ENCODE measurements at places on chromosomes 7 and 10. TPM values are rescaled to one million over a fixed set of nuclear protein-coding genes. Genes with fewer than 3 reads are reported as not detected.

- DNase-seq, result no peak
These were observed 64.9 kb upstream of the C1QL3 start for GRCh38 chr10:16586358-16587138.

- DNase-seq, result no peak
These were observed 155.0 kb downstream of the STK31 start for GRCh38 chr7:23864973-23865372.

DNA sequence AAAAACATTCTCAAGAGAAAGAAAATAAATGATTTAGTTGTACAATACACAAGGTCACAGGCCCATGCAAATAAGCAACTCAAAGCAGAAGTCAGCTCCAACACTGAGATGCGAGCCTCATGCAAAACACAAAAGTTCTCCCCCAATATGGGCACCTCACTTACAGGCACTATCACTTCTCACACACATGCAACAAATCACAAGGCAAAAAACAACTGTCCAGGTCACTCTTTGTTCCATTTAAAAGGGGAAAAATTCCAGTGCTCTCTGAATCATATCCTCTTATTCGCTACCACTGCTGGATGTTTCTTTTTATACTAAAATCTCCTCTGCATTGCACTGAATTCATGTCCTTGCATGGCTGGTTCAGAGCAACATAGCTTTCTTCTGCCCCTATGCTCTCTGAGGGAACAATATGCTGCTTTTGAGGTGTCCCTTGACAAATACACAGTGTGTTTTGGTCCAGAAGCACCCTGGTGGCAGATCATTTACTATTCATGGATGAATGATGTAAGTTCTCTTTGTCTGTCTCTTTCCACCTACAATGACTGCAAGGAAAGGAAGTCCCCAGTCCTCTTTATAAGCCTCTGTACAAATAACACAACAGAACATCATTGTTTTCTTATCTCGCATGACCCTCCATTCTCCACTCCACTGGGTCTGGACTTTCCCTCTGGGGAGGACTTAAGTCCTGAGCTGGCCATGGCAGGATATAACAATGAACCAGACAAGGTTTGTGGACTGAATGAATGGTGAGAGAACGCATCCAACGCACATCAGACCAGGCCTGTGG, 85.4 kb upstream of the GSDME start:
- DNase-seq, result peak; percentile 82

DNA sequence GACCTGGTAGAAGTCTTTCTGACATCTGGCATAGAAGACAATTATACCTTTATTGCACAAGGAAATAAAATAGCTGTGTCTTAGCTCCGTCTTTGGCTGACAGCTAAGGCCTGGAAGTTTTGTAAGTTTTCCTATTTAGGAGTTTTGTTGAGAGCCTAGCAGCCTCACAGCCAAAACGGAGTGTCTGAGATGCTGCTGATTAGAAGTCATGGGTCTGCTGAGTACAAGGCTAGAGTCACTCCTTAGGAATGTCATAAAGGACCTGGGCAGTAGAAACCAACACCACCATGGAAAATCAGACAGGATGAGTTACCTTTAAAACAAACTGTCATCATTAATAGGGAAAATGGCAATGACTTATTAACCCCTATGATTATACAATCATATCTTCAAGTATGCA, 442.5 kb downstream of the KCNMA1 start:
- peak; percentile 93 for DNase-seq

- no peak for DNase-seq
These were observed 13.0 kb upstream of the ANTXRL start for GRCh38 chr10:46273506-46274477.

- DNase-seq, result no peak
These were observed 141.4 kb downstream of the TFEC start for GRCh38 chr7:115888981-115889668.

GRCh38 chr10:122163174-122164022, 107.7 kb upstream of the BTBD16 start:
- DNase-seq, result no peak

DNA sequence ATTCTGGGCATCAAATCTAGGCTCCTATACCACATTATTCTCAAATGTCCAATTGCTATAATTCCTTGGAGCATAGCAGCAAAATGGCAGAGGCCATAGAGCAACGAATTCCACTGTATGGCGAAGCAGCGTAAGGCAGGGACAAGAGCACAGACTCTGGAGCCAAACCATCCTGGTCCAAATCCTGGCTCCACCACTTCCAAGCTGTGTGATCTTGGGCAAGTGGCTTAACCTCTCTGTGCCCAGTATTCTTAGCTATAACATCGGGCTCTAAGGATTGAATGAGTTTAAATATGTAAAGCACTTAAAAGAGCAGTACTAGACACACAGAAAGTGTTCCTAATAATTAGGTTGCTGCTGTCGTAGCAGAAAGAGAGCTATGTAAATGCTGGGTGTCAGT, 56.2 kb downstream of the TACC2 start:
- no peak for DNase-seq

GRCh38 chr10:78905957-78906308, 162.8 kb upstream of the ZMIZ1 start:
- DNase-seq, result no peak

Gene SLC18A3
- total RNA-seq, result 0.10 TPM

Gene CALHM3
- total RNA-seq, result not detected

Gene AKR1C4
- total RNA-seq, result not detected

GRCh38 chr10:64416011-64416410, 894.8 kb downstream of the REEP3 start:
- no peak for DNase-seq

Gene LEP
- not detected for total RNA-seq

Gene CYP26C1
- total RNA-seq, result 0.65 TPM

Gene CPVL
- 18.2 TPM for total RNA-seq

Gene KCNH2
- 1.2 TPM for total RNA-seq

DNA sequence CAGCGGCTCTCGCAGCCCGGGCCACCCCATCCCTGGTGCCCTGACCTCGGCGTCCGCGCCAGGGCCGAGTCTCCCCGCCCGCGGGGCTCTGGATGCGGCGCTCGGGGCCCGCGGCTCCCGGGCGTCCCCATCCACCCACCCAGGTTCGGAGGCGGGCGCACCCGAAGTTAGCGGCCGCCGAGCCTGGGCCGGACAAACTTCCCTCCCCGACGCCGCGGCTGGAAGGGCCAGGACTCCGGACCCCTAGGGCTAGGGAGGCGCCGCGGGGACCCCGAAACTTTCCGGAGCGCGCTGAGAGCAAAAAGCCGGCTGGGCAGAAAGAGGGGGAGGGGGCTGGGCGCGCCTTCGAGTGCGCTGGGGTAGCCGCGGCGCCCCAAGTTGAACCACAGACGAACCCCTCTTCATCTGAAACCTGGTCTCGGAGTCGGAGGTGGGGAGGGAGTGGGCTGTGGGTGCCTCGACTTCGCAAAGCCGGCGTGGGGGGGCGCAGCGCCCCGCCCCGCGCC, 3.7 kb upstream of the ELFN1 start:
- no peak for DNase-seq

- DNase-seq, result peak; percentile 99
These were observed 67.5 kb upstream of the INSIG1 start for GRCh38 chr7:155230169-155230593.

DNA sequence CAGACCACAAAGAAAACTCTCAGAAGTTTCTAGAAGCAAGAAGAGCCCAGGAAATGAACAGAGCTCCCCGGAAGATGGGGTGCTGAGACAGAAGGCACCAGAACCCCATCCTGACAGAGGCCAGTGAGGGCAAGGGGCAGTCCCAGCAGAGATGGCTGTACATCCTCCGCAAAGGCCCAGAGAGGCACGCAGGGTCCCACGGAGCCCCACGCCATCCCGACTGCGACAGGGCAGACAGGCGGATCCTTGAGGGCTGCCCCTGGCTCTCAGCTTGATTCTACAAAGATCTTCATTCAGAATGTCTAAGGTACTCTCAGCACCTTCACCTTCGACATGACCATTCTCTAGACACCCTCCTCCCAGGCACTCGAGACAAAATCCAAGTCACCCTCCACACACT, 107.9 kb upstream of the DDC start:
- DNase-seq, result no peak

Gene ITGB8
- 399 TPM for total RNA-seq

Gene MLXIPL
- not detected for total RNA-seq

Gene PRSS2
- not detected for total RNA-seq

Gene AKR1C8
- total RNA-seq, result 0.05 TPM

GRCh38 chr10:1187151-1187854, 131.1 kb downstream of the WDR37 start:
- DNase-seq, result no peak

DNA sequence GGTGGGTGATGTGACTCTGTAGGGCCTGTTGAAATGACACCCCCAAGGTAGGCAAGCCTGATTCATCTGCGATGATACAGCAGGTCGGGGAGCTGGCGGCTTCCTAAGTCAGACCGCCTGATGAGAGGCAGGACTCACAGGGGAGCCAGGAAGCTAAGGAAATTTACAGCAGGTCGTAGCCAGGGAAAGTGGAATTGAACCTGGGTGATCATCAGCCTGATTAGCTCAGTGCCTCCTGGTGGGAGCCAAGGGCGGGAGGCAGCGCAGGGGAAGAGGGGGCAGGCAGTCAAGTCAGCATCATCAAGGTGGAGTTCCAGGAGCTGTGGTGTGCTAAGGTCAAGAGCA, 18.5 kb upstream of the TRIM56 start:
- DNase-seq, result no peak

DNA sequence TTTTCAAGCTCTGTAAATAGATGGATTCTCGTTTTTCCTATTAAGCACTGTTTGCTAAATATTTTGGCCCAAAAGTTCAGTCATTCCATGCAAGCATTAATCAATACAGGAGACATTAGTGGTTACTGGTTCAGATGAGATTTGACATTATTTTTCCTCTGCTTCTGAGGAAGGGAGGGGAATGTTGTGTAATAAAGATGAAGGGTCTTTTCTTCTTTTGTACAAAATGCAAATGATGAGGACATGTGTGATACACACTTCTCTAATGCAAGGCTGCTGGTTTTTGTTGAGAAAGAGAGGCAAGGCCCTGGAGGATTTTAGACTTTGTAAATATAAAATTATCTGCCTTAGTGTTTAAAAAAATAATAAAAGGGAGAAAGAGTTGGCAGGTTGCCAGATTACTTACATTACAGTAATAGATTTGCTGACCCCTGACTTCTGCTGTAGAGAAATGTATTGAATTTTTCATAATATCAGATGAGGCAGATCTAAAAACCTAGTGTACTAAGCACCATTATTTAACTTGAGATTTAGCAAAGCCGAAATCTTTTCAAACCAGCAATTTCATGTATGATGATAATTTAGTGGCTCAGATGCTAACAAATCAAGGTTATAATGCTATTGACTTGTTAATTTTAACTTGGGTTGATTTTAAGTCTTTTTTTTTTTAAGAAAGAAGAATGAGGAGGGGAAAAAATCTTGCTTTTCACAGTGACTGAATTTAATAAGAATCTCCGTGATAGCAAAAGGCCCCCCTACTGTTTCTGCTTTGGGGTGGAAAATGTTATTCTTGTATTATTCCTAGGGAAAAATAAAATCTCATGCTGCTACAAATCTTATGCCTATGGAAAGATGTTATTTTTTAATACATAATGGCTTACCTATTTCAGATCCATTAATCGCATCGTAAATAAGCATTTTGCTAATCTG, 180.1 kb downstream of the ARID5B start:
- DNase-seq, result no peak

DNA sequence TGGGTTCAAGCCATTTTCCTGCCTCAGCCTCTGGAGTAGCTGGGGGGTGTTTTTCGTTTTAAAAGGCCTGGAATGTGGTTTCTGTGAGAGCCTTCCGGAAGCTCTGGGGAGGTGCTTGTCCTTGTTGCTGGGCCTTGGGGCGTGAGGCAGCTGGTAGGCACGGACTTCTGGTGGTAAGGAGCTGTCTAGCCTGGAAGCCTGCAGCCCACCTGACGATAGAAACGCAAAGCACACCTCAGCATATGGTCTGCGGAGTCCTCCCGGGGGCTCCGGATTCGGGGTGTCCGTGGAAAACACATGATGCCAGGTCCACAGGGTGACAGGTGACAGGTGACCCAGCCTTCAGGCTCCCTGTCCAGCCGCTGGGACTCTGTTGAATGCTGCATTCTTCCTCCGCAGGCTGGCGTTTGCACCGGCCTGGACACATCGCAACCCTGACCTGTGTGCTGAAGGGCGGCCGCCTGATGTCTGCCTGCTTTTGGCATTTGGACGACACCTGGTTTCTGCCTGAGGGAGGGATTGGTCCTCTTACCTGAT, 37.3 kb downstream of the INPP5A start:
- DNase-seq, result peak; percentile 61

- DNase-seq, result no peak
These were observed 171.9 kb downstream of the GRID1 start for GRCh38 chr10:86194684-86195083.

GRCh38 chr10:48502791-48503190, 102.1 kb downstream of the ARHGAP22 start:
- DNase-seq, result no peak

Gene SNX10
- total RNA-seq, result 88.0 TPM

- DNase-seq, result peak; percentile 42
These were observed 29.5 kb downstream of the BAG3 start for GRCh38 chr10:119680650-119681081.

GRCh38 chr10:11448545-11449244, 162.8 kb downstream of the USP6NL start:
- DNase-seq, result no peak

DNA sequence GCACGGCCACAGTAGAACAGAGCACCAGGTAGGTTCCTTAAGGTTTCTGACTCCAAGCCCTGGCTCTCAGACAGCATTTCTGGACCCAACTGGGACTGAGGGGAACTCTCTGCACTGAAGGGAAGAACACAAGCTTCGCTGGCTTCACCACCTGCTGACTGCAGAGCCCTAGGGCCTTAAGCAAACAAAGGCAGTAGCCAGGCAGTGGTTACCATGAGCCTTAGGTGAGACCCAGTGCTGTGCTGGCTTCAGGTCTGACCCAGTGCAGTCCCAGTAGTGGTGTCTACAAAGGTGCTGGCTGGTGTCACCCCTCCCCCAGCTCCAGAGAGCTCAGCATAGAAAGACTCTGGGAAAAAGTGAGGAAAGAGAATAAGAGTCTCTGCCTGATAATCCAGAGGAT, 59.5 kb downstream of the SIRT1 start:
- DNase-seq, result no peak

DNA sequence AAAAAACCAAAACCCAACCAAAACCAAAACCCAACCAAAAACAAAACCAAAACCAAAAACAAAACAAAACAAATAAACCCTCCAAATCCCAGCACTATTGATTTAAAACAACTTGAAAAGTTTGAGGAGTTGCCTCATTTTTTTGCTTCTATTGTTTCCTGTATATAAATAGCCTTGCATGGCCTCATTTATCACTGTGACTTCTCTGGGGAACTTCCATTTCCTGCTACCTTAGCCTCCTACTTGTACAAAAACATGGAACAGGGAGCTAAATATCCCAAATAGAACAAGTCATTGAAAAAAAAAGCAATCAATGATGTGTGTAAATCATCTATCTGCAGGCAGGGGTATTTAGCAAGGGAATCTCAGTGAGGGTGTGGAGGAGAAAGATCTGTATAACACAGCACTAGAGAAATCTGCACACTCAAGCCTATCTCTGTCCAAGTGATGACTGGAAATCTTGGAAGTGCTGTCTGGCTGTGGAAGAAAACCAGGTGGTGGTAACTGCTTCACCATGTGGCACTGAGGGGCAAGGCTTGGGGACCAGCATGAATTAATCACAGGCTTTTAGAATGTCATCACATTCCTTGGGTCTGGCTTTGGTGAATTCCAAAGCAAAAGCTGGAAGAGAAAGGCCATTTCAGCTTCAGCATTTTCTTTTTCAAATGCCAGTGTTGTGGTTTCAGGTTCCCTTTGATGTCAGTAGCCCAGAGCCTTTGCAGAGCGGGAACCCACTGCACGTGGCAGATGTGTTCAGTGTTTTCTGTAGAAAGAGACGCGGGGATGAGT, 349.5 kb upstream of the ZNF32 start:
- DNase-seq, result no peak

GRCh38 chr7:69414555-69414954, 183.7 kb upstream of the AUTS2 start:
- no peak for DNase-seq

Gene MKX
- not detected for total RNA-seq
